Breast epithelium (tissue), 4 donors: ENCODE measurements at places on chromosomes 2 and 18.

- no peaks in the 10 kb centered on the region for H3K4me1 ChIP-seq
- H3K27me3 ChIP-seq: peaks cover 29% of the 10 kb centered on the region
- H3K4me3 ChIP-seq: no peak overlapping the region
- H3K36me3 ChIP-seq: no peaks in the 10 kb centered on the region
Measured at GRCh38 chr2:11019614-11020013, 107.9 kb downstream of the KCNF1 start.

- peaks cover 4% of the 10 kb centered on the region for H3K4me1 ChIP-seq
- no peaks in the 10 kb centered on the region for H3K36me3 ChIP-seq
- H3K27ac ChIP-seq: no peak overlapping the region
- DNase-seq: no peak
- H3K27me3 ChIP-seq: peaks cover 65% of the 10 kb centered on the region
- H3K4me3 ChIP-seq: peak overlapping the region; percentile 64
Measured at GRCh38 chr2:232420463-232421188, 14.0 kb downstream of the ALPG start.

DNA sequence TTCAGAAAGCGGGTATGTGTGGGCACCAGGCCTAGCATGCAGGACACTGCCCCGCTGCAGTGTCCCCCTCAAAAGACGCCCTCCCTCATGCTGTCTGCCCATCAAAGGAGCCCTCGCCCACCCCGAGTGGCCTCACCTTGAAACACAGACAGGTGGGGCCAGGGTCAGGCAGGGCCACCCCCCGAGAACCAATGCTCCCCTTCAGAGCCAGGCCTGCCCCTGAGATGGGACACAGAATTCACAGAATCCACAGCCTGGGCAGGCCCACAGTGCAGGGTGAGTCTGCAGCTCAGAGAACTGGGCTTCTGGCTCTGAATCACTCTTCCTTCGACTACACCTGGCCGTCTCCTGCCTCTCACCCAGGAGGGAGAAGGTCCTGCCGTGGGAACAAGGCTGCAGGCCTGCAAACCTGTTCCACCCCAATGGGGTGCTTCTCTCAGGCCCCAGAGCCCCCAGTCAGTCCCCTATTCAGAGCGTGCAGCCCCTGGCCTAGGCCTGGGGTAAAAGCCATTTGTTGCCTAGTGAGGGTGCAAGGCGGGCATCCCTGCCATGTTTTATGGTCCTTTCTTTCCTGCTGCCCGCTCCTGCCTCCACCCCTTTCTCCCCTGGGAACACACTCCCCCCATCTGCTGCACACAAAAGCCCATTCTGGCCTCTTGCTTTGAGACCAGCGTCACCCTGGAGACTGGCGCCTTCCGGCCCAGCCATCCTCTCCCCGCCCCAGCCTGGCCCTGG lies 11.3 kb upstream of the ARHGEF4 start:
- H3K4me1 ChIP-seq: no peaks in the 10 kb centered on the region
- no peaks in the 10 kb centered on the region for H3K36me3 ChIP-seq
- no peak overlapping the region for H3K27ac ChIP-seq
- DNase-seq: no peak
- no peak overlapping the region for H3K4me3 ChIP-seq
- H3K27me3 ChIP-seq: no peaks in the 10 kb centered on the region

GRCh38 chr18:61308795-61309393 lies 24.3 kb upstream of the CDH20 start:
- no peaks in the 10 kb centered on the region for H3K27me3 ChIP-seq
- DNase-seq: no peak
- H3K4me1 ChIP-seq: no peaks in the 10 kb centered on the region
- H3K36me3 ChIP-seq: no peaks in the 10 kb centered on the region

- no peaks in the 10 kb centered on the region for H3K36me3 ChIP-seq
- no peak overlapping the region for H3K4me3 ChIP-seq
- H3K27me3 ChIP-seq: no peaks in the 10 kb centered on the region
Measured at GRCh38 chr2:70094978-70095719, 7.9 kb downstream of the PCBP1 start.

DNA sequence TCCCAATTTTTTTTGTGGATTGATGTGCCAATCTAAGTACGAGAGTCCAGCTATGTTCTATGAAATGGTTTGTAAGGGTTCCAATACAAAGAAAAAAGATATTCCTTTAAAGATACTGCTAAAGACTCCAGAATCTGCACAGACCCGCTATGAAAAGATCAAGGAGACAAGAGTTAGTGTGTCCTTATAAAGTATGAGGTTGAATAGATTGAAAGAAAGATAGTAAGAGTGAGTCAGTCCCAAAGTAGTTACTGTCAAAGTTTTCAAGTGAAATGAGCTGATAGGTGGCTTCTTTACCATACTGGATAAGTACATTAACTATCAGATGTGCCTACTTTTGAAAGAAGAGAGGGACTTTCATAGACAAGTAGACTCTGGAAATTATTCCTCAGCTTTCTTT lies 17.9 kb upstream of the EHBP1 start:
- no peaks in the 10 kb centered on the region for H3K4me1 ChIP-seq
- DNase-seq: no peak
- H3K27me3 ChIP-seq: no peaks in the 10 kb centered on the region

GRCh38 chr18:22847867-22848451 lies 85.2 kb upstream of the RBBP8 start:
- H3K27ac ChIP-seq: peak overlapping the region; percentile 60
- no peaks in the 10 kb centered on the region for H3K27me3 ChIP-seq

DNA sequence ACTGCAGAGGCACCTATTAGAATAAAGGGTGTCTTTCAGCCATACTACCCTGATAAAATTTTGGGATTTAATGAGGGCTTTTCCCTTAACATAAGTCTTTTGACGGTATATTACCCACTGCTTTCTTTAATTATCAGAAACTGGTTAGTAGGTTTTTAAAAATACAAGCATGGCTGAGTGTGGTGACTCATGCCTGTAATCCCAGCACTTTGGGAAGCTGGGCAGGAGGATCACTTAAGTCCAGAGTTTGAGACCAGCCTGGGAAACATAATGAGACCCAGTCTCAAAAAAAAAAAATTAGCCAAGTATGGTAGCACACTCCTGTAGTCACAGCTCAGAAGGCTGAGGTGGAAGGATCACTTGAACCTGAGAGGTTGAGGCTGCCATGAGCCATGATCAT lies 16.1 kb downstream of the CPSF3 start:
- no peak overlapping the region for H3K4me3 ChIP-seq
- peaks cover 10% of the 10 kb centered on the region for H3K36me3 ChIP-seq
- H3K4me1 ChIP-seq: no peaks in the 10 kb centered on the region

GRCh38 chr2:99507937-99508818 lies 18.4 kb upstream of the REV1 start:
- no peak overlapping the region for H3K4me3 ChIP-seq
- H3K4me1 ChIP-seq: no peaks in the 10 kb centered on the region
- H3K27me3 ChIP-seq: no peaks in the 10 kb centered on the region
- DNase-seq: no peak

DNA sequence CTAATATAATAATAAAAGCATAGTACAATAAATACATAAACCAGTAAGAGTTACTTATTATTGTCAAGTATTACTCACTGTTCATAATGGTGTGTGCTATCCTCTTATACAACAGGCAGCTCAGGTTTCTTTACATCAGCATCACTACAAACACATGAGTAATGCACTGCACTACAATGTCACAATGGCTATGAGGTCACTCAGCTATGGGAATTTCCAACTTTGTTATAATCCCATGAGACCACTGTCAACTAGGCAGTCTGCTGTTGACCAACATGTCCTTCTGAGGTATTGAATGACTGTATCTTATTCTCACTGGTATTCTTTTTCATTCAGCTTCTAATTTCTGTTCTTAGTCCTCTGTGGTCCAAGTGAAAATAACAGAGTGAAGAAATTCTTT lies 250.4 kb upstream of the DSEL start:
- no peaks in the 10 kb centered on the region for H3K36me3 ChIP-seq
- H3K4me1 ChIP-seq: no peaks in the 10 kb centered on the region
- no peaks in the 10 kb centered on the region for H3K27me3 ChIP-seq
- no peak overlapping the region for H3K4me3 ChIP-seq

DNA sequence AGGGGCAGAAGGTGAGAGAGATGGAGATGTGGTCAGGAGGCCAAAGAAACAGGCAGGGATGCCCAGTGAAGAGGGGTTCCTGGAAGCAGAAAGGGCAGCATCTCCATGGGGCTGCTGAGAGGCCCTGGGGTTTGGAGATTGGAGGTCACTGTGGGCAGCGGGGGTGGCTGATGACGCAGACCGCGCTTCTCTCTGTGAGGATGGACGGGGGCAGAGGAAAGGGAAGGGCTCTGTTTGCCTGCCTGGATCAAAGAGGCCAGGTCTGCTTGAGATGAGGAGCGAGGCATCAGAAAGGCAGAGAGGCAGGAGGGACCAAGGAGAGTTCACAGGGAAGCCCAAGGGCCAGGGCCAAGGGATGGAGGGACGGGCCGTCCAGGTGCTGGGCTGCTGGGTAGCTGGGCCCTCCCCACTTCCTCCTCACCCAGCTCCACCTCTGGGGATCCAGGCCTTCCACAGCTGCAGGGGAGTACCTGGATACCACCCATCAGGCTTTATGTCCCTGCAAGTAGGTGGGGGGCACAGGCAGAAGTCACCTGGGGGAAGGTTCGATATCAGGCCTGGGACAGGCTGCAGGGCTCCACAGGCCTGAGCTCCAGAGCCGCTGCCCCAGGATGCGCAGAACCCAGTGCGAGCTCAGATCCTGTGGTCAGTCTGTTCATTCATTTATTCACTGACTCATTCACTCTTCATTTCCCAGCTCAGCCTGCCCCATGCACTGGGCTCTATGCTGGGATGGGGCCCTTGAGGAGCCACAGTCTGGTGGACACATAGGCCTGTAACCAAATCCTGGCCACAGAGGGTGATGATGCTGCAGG lies 30.6 kb downstream of the ADRA2B start:
- no peaks in the 10 kb centered on the region for H3K4me1 ChIP-seq
- no peaks in the 10 kb centered on the region for H3K27me3 ChIP-seq
- DNase-seq: peak; percentile 36
- H3K27ac ChIP-seq: no peak overlapping the region
- H3K36me3 ChIP-seq: no peaks in the 10 kb centered on the region
- H3K4me3 ChIP-seq: no peak overlapping the region

GRCh38 chr18:31819106-31819924 lies 58.6 kb upstream of the SLC25A52 start:
- H3K27me3 ChIP-seq: no peaks in the 10 kb centered on the region
- no peak for DNase-seq
- H3K36me3 ChIP-seq: no peaks in the 10 kb centered on the region
- no peak overlapping the region for H3K27ac ChIP-seq
- no peaks in the 10 kb centered on the region for H3K4me1 ChIP-seq
- H3K4me3 ChIP-seq: no peak overlapping the region

- H3K4me1 ChIP-seq: no peaks in the 10 kb centered on the region
- H3K4me3 ChIP-seq: no peak overlapping the region
- DNase-seq: no peak
- H3K27me3 ChIP-seq: no peaks in the 10 kb centered on the region
- no peak overlapping the region for H3K27ac ChIP-seq
- H3K36me3 ChIP-seq: no peaks in the 10 kb centered on the region
Measured at GRCh38 chr2:74739733-74740241, 85.7 kb downstream of the SEMA4F start.

- no peaks in the 10 kb centered on the region for H3K4me1 ChIP-seq
- no peak for DNase-seq
- H3K27ac ChIP-seq: no peak overlapping the region
- H3K27me3 ChIP-seq: no peaks in the 10 kb centered on the region
Measured at GRCh38 chr2:29663268-29663667, 258.1 kb downstream of the ALK start.

- DNase-seq: no peak
- H3K36me3 ChIP-seq: no peaks in the 10 kb centered on the region
Measured at GRCh38 chr2:235311044-235311443, 182.8 kb upstream of the AGAP1 start.

- no peak overlapping the region for H3K27ac ChIP-seq
- H3K27me3 ChIP-seq: no peaks in the 10 kb centered on the region
- no peak for DNase-seq
- H3K4me1 ChIP-seq: no peaks in the 10 kb centered on the region
Measured at GRCh38 chr2:128038411-128038810, 10.6 kb upstream of the SAP130 start.

- no peaks in the 10 kb centered on the region for H3K36me3 ChIP-seq
- DNase-seq: no peak
- H3K4me3 ChIP-seq: no peak overlapping the region
- H3K27me3 ChIP-seq: no peaks in the 10 kb centered on the region
Measured at GRCh38 chr2:8049851-8050571, 631.8 kb upstream of the ID2 start.

DNA sequence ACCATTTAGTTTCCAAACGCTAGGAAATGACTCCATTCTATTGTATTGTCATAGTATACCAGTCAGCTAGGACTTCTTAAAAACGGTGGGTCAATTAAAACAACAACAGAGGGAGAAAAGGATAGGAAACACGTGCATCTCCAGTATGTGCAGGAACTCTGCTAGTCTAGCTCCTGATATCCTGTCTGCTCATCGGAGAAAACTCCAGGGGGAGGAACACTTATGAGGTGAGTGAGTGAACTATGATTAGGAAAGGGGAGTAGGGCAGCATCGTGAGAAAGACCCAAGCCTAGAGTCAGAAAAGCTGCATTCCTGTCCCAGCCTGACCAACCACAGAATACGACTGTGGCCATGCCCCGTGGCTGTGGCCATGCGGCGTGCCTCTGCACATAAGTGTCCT lies 34.2 kb downstream of the DTNB start:
- H3K27me3 ChIP-seq: no peaks in the 10 kb centered on the region
- no peak overlapping the region for H3K27ac ChIP-seq
- no peaks in the 10 kb centered on the region for H3K4me1 ChIP-seq
- DNase-seq: no peak
- H3K4me3 ChIP-seq: no peak overlapping the region

GRCh38 chr2:29423061-29423666 lies 307.9 kb downstream of the CLIP4 start:
- H3K36me3 ChIP-seq: no peaks in the 10 kb centered on the region
- no peaks in the 10 kb centered on the region for H3K4me1 ChIP-seq
- no peak overlapping the region for H3K4me3 ChIP-seq
- no peaks in the 10 kb centered on the region for H3K27me3 ChIP-seq
- no peak for DNase-seq

DNA sequence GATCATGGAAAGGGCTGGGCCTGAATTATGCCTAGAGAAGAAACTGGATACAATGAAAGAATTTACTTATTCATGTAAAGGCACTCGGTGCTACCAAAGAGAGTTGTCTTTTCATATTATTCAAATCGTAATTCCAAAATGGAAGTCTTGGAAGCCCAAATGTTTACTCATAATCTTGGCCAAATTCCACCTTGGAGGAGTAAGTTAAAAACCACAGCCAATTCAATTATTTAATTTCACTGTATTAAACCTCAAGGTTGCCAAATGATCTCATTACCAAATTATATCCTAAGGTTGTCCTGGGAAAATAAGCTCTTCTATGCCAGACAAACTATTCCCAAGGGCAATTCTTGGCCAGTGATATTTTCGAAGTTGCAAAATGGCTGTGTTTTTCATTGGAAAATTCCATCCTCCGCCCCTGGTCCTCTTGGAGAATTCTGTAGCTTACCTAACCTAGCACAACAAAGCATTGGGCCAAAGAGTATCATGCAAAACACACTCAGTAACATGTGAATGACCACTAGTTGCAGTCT lies 11.1 kb upstream of the VPS4B start:
- peaks cover 15% of the 10 kb centered on the region for H3K4me1 ChIP-seq
- H3K27me3 ChIP-seq: no peaks in the 10 kb centered on the region
- H3K36me3 ChIP-seq: no peaks in the 10 kb centered on the region
- peak; percentile 44 for DNase-seq
- H3K4me3 ChIP-seq: no peak overlapping the region
- H3K27ac ChIP-seq: peak overlapping the region; percentile 92

- no peak overlapping the region for H3K27ac ChIP-seq
- H3K4me3 ChIP-seq: no peak overlapping the region
- H3K36me3 ChIP-seq: no peaks in the 10 kb centered on the region
- DNase-seq: no peak
- H3K4me1 ChIP-seq: no peaks in the 10 kb centered on the region
- no peaks in the 10 kb centered on the region for H3K27me3 ChIP-seq
Measured at GRCh38 chr2:207201416-207201815, 35.7 kb upstream of the KLF7 start.
